ENCODE measurements at places on chromosomes 4 and X.

DNA sequence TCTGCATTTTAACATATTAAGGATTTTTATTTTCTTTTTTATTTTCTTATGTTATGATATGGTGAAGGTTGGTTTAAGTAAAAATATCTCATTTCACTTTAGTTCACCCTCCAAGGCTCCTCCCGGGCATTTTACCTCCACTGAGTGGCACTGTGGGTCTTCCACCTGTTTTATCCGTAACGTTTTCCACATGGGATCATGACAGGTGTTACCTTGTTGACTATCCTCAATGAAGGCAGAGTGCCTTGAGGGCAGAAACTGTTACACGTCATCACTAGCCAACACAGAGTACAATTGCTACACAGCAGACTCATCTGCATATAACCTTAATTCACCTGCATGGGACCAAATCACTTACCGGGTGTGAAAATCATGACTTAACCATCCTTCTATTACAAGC lies 105.8 kb downstream of the GEMIN8 start:
- no peak for DNase-seq

DNA sequence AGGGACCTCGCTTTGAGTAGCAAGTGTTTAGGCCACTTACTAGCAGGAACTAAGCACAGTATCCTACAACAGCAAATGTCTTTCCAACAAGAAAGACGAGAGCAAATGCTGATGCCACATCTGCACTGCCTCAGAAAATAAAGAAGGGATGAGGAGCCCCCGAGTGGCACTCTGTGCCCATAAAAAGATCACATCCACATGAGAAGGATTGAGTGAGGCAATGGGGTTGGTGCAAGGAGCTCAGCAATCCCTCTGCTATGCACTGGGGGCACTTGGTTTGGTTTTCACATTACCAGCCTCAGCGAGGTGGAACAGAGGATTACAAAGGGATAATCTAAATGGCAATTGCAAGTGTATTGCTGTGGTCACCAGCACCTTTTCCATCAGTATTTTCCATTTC lies 252.8 kb upstream of the SLC7A11 start:
- no peak for DNase-seq

DNA sequence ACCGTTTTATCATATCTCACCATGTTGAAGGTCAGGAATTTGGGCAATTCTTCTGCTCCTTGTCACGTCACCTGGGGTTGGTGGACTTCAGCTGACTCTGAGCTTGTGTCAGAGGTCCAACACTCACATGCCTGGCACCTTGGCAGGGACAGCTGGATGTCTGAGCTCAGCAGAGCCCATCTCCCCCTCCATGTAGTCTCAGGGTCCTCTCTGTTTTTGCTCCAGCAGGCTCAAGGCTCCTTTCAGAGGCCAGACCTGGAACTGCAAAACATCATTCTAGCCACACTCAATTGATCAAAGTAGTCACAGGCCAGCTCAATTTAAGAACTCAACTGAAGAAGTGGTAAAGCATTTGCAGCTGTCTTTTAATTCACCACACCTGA lies 45.4 kb downstream of the EDNRA start:
- DNase-seq, result no peak

GRCh38 chrX:5857232-5857631 lies 371.4 kb downstream of the NLGN4X start:
- no peak for DNase-seq

- no peak for DNase-seq
Observed at GRCh38 chrX:133171962-133172708, 46.0 kb downstream of the TFDP3 start.

DNA sequence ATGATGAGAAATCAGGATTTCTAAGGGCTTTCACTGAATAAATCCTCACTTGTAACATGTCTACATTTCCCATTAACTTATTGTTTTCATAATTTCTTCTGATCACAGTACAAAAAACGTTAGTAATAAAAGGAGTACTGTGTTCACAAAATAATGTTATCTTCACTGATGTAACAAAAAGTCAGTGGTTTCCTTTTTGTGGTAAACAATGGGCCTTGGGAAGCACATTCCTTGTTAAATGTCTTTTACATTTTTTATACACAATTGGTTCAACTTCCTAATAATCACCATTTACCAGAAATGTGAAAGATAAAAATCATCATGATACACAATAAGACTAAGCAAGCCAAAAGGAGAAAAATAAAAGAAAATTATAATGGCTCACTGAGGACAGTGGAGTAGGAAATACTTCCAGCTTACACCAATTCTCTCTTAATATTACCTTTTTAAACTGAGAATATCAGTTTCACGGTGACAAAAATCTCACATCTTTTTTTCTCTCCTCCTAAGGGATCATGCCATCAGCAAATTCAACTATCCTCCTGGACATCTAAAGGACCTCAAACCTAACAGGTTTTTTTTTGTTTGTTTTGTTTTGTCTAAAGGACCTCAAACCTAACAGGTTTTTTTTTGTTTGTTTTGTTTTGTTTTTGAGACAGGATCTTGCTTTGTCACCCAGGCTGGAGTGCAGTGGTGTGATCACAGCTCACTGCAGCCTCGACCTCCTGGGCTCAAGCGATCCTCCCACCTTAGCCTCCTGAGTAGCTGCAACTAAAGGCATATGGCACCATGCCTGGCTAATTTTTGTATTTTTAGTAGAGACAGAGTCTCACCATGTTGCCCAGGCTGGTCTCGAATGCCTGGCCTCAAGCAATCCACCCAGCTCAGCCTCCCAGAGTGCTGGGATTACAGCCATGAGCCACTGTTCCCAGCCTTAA lies 57.3 kb downstream of the FRYL start:
- DNase-seq, result no peak

DNA sequence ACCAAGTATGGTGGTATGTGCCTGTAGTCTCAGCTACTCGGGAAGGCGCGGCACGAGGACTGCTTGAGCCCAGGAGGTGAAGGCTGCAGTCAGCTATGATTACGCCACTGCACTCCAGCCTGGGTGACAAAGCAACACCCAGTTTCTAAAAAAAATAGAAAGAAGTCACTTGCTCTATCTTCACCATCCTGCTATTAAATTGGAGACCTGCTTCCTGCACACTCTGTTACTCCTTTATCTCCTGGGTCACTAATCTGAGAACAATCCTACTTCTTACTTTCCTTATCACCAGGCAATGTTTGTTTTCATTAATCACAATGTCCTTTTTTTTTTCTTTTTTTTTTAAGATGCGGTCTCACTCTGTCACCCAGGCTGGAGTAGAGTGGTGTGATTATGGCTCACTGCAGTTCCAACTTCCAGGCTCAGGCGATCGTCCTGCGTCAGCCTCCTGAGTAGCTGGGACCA lies 16.2 kb downstream of the PRKX start:
- DNase-seq, result no peak

- DNase-seq, result no peak
Observed at GRCh38 chrX:151396042-151396824, 773 bp upstream of the VMA21 start.

DNA sequence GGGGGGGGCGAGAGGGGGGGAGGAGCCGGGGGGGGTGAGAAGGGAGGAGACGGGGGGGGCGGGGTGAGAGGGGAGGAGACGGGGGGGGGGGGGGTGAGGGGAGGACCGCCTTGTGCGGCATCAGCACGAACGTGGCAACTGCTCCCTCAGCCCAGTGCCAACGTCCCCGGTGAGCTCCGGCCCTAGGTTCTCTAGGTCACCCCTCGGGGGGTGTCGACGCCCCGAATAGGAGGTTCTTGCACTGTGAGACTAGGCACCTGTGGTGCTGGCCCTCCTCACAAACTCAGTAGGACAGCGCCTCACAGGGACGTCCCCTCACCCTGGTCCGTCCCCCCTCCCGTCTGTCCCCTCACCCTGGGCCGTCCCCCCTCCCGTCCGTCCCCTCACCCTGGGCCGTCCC lies 21.5 kb upstream of the GTPBP6 start:
- DNase-seq, result no peak

- peak; percentile 38 for DNase-seq
Observed at GRCh38 chr4:125316791-125317524, 2.2 kb downstream of the FAT4 start.
